RWPE2 (cell line): ENCODE measurements at places on chromosomes 4 and X.

DNA sequence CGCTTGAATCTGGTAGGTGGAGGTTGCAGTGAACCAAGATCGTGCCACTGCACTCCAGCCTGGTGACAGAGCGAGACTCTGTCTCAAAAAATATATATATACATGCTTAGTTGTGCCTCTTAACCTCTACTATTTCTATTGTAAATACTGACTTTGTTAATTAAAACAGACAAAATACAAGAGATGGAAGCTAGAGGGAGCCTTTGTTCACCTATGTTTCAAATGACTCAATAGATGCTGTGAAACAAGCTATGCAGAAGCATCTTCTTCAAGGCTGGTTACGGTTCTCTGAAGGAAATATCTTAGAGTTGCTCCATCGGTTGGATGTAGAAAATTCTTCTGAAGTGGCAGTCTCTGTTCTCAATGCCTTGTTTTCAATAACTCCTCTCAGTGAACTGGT lies 6.2 kb downstream of the NCAPG start:
- H3K36me3 ChIP-seq = peaks cover 92% of the 10 kb centered on the region
- DNase-seq = no peak
- H3K27ac ChIP-seq = no peak overlapping the region
- H3K4me1 ChIP-seq = peaks cover 10% of the 10 kb centered on the region
- H3K27me3 ChIP-seq = no peaks in the 10 kb centered on the region

DNA sequence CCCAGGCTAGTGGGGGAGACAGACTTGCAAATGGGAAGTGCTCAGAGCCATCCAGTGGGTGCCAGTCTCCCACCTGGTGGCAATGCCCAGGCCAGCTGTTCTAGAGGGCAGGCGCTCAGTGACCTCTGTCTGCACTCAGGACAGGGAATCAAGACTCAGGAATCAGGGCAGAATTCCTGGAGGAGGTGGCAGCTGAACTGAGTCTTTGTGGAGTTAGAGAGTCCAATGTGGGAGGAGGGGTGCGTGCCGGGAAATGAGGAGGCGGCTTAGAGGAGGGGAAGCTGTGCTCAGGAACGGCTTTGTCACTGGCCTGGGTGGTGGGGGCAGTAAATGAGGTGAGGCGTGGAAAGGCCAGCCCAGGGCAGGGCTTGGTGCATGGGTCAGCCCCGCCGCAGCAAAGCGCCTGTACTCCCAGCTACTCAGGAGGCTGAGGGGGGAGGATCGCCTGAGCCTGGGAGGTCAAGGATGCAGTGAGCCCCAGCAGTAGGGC lies 31.3 kb upstream of the SORCS2 start:
- H3K36me3 ChIP-seq = no peaks in the 10 kb centered on the region
- no peaks in the 10 kb centered on the region for H3K27me3 ChIP-seq
- DNase-seq = no peak
- H3K27ac ChIP-seq = no peak overlapping the region

DNA sequence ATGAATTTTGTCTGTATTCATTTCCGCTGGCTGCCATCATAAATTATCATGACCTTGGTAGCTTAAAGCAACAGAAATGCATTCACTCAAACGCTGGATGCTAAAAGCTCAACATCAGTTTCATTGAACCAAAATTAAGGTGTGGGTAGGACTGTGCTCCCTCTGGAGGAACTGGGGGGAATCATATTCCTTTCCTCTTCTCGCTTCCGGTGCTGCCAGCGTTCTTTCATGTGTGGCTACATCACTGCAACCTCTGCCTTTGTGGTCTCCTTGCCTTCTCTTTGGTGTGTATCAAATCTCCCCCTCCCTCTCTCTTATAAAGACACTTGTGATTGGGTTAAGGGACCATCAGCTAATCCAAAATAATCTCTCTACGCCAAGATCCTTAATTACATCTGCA lies 39.5 kb downstream of the NEIL3 start:
- H3K36me3 ChIP-seq = peaks cover 55% of the 10 kb centered on the region
- H3K4me1 ChIP-seq = no peaks in the 10 kb centered on the region
- H3K27ac ChIP-seq = no peak overlapping the region
- no peaks in the 10 kb centered on the region for H3K27me3 ChIP-seq

- H3K36me3 ChIP-seq = no peaks in the 10 kb centered on the region
- no peak for DNase-seq
- no peak overlapping the region for H3K27ac ChIP-seq
- H3K4me3 ChIP-seq = no peak overlapping the region
- no peaks in the 10 kb centered on the region for H3K27me3 ChIP-seq
These were observed 213.7 kb downstream of the TECRL start for GRCh38 chr4:64195582-64195981.

DNA sequence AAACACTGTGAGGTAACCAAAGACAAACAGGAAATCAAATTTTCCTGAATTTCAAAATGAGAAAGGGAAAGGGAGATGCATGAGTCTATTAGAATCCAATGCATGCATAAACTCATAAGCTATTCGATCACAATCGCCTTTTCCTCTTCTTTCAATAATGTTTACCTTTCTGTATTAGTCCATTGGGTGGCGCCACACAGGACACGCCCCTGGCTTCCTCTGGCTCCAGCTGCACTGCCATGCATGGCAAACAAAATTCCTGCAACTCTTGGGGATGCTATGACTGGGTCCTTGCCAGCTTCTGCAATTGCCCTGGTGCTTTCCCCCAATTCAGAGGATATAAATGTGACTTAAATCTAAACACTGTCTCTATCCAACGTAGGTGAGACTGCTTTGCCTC lies 424.5 kb upstream of the PCDH7 start:
- DNase-seq = no peak
- H3K4me3 ChIP-seq = no peak overlapping the region
- no peak overlapping the region for H3K27ac ChIP-seq
- no peaks in the 10 kb centered on the region for H3K27me3 ChIP-seq

DNA sequence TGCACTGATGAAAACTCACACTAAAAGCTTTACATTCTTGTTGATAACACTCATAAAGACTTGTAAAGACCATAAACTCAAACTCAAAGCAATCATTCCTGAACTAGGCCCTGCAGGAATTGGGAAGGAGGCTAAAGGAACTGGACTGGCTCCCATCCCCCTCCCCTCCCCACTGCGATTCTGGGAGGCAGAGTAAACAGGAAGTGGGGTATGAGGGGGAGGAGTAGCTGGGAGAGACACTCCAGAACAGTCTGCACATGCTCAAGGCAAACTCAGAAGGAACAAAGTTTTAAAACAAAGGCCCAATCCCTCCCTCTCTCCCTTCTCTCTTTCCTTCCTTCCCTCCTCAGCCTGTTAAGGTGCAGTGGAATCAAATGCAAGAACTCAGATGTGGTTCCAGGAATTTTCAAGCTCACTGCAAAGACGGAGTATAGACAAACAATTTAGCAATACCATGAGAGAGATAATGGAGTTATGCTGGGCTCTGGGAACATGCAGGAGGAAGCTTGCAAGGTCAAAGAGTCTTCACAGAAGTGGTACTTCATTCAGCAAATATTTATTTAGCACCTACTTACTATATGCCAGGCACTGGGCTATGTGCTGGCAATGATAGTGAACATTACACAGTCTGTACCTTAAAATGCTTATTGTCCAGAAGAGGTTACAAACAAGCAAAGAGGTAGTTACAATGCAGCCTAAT lies 15.9 kb downstream of the MID1IP1 start:
- DNase-seq = no peak
- H3K4me3 ChIP-seq = no peak overlapping the region
- no peaks in the 10 kb centered on the region for H3K36me3 ChIP-seq

GRCh38 chrX:109974906-109975655 lies 27.8 kb upstream of the TMEM164 start:
- no peak for DNase-seq
- H3K36me3 ChIP-seq = no peaks in the 10 kb centered on the region
- no peak overlapping the region for H3K4me3 ChIP-seq
- H3K4me1 ChIP-seq = no peaks in the 10 kb centered on the region
- H3K27ac ChIP-seq = no peak overlapping the region

- H3K27ac ChIP-seq = no peak overlapping the region
- H3K36me3 ChIP-seq = no peaks in the 10 kb centered on the region
- H3K27me3 ChIP-seq = no peaks in the 10 kb centered on the region
- no peak for DNase-seq
- no peak overlapping the region for H3K4me3 ChIP-seq
- no peaks in the 10 kb centered on the region for H3K4me1 ChIP-seq
These were observed 69.2 kb downstream of the HADH start for GRCh38 chr4:108058685-108059440.

DNA sequence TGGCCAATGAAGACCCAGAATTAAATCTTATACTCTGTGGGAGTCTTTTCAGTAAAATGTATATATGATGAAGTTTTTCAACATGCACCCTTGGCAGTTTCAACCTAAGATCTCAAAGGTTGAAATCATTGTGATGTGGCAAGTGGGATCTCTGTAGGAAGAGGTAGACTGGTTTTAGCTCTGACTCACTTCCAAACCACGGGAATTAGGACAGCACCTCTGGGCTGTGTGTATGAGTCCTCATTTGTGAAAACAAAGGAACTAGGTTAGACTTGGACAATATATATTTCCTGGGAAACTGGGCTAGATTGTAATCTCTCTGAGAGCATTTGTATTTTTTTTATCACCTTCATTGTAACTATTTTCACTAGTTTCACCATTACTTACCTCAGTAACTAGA lies 333.0 kb downstream of the ADGRL3 start:
- H3K27me3 ChIP-seq = no peaks in the 10 kb centered on the region
- H3K36me3 ChIP-seq = no peaks in the 10 kb centered on the region
- H3K4me1 ChIP-seq = peaks cover 7% of the 10 kb centered on the region
- no peak overlapping the region for H3K4me3 ChIP-seq
- H3K27ac ChIP-seq = no peak overlapping the region
- DNase-seq = no peak

DNA sequence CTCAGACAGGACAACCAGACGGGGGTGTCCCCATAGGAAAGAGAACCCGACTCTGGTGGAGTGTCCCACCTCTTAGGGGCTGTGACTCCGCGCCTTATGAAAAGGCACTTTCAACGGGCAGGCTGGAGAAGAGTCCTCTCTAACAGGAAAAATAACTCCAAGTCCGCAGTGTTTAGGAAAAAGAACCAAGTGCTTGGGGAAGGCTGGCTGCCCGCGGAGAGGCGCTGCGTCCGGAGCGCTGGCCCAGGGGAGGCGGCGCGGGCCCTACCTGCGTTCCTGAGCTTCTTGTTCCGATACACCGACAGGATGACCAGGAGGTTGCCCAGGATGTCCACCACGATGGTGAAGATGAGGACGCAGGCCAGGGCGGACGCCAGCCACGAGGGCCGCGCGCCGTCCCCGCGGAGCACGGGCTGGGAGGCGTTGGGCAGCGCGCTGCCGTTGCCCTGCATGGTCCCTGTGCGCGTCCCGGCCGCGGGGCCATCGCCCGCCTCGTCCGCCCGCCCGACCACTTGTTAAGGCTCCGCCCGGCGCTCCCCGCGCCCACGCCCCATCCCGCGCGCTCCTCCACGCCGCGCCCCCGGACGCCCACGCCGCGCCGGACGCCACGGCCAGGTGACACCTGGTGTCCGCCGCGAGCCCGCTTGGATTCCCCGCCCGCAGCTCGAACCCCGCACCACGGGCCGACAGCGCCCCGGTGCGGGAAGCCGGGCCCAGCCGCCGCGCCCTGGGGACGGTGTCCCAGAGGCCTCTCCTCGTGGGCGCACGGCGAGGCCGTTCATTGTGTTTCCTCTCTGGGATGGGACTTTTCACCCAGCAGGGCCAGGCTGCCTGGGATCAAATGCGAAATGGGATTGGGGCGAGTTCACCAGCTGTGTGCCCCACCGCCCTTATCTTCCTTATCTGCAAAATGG lies at the start of gene MTNR1A:
Gene MTNR1A, minus strand, starts transcription at position 654 of the 914 bp plus-strand sequence. Its CDS starts 202 bp downstream, at position 452.
- H3K27me3 ChIP-seq = no peaks in the 10 kb centered on the region
- no peaks in the 10 kb centered on the region for H3K36me3 ChIP-seq
- H3K4me3 ChIP-seq = peak within 1 kb of the TSS; percentile 44
- H3K4me1 ChIP-seq = no peaks in the 10 kb centered on the region
- DNase-seq = no peak
- no peak within 1 kb of the TSS for H3K27ac ChIP-seq

- no peaks in the 10 kb centered on the region for H3K36me3 ChIP-seq
- no peak overlapping the region for H3K4me3 ChIP-seq
- H3K27me3 ChIP-seq = no peaks in the 10 kb centered on the region
- H3K27ac ChIP-seq = no peak overlapping the region
- no peaks in the 10 kb centered on the region for H3K4me1 ChIP-seq
These were observed 468.9 kb upstream of the CTSO start for GRCh38 chr4:156422576-156422975.

GRCh38 chr4:128461291-128462102 lies 173.9 kb upstream of the PGRMC2 start:
- H3K27ac ChIP-seq = no peak overlapping the region
- no peaks in the 10 kb centered on the region for H3K36me3 ChIP-seq
- no peak overlapping the region for H3K4me3 ChIP-seq

- H3K27me3 ChIP-seq = no peaks in the 10 kb centered on the region
- no peak overlapping the region for H3K4me3 ChIP-seq
- H3K36me3 ChIP-seq = peaks cover 80% of the 10 kb centered on the region
These were observed 82.1 kb downstream of the FIP1L1 start for GRCh38 chr4:53459548-53459947.

DNA sequence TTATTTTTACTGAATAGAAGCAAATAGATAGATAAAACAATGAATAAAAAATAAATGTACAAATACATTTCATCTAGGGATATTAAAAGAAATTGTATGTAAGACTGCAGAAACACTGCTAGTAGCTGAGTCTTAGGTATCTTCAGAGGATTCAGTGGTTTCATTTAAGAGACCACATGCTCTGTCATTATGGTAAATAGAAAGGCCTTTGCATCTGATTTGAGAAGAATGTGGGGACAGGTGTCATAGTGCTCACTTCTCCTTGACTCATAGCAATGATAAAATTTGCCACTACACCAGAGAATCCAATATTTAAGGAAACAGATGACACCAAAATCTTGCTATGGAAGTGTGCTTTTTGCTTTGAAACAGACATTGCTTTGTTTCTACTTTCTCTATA lies 59.8 kb upstream of the PPP1R2C start:
- H3K4me1 ChIP-seq = peaks cover 7% of the 10 kb centered on the region
- no peak overlapping the region for H3K27ac ChIP-seq
- H3K27me3 ChIP-seq = no peaks in the 10 kb centered on the region
- H3K36me3 ChIP-seq = no peaks in the 10 kb centered on the region
- H3K4me3 ChIP-seq = no peak overlapping the region

DNA sequence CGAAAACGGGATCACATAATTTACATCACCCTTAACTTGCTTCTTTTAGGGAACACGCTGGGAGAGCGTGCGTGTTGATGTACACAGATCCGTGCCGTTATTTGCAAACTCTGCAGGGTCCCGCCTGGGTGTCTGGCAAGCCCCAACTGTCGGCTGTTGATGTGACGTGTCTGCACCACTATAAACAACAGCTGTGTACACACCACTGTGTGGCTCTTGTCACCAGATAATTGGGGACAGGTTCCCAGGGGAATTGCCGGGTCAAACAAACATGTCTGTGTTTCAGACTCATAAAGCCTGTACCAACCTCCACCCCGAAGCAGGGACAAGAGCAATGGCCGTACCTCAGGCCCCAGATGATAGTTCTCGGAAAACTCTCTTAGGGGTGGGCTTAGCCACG lies 105.0 kb upstream of the AFAP1 start:
- no peaks in the 10 kb centered on the region for H3K27me3 ChIP-seq
- no peaks in the 10 kb centered on the region for H3K36me3 ChIP-seq
- DNase-seq = no peak
- no peak overlapping the region for H3K4me3 ChIP-seq
- H3K27ac ChIP-seq = no peak overlapping the region
